ENCODE measurements at places on chromosomes 1 and 21.

DNA sequence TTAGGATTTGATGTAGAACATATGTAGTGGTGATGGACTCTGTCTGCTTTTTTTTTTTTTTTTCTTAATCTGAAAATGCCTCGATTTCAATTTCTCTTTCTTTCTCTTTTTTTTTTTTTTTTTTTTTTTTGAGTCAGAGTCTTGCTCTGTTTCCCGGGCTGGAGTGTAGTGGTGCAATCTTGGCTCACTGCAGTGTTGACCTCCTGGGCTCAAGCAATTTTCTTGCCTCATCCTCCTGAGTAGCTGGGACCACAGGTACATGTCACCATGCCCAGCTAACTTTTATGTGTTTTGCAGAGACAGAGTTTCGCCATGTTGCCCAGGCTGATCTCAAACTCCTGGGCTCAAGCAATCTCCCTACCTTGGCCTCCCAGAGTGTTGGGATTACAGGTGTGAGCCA is 17.4 kb downstream of the MAST2 start:
- no peak for DNase-seq

DNA sequence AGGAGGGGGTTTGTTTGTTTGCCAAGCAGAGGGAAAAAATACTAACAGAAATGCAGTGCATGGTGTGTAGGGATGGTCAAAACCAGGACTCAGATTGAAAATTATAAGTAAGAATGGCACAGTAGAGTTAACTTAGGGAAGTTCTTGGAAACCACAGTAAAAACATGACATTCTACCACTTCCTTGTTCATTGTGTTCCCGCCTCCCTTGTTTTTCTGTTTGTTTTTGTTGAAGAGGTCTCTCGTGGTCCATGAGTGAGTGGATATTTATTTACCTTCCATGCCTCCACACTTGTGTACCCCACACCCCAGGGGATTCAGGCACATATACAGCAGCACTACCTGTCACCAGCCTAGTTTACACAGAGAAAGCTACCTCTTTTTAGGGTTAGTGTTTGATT is 69.6 kb downstream of the OLFML2B start:
- DNase-seq = no peak

DNA sequence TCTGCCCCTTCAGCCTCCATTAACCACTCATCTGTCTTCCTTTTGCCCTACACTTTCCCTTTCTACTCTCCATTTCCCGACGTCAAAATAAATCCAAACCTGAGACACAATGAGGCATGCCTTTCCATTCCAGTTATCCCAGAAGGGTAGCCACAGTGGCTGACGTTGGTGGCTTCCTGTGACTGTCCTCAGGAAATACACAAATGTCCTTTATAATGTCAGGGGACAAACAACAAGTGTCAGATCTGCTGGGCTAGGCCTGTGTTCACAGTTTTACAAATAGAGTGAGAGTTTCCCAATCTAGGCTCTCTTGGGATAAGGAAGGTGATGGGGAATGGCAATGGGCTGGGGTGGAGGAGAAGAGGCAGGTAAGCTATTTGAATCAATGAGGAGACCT is 135.3 kb downstream of the BRINP2 start:
- DNase-seq = no peak

GRCh38 chr1:43861337-43861736 is 72.3 kb upstream of the ARTN start:
- no peak for DNase-seq

DNA sequence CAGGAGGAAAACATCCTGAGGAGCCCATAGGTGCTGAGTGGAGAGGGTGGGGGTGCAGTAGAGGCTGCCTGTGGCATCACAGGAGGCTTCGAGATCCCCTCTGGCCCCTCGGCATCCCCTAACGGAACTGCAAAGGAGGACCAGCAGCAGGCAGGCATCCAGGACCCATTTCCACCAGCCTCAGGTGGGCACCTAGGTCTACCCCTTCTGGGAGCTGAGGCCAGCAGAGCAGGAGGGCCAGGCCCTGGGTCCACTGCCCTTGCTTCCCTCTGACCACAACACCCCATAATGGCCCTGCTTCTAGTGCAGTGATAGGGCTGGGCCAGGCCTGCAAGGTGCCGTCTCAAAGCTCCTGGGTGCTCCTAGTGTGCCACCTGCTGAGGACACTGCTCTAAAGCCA is 723.0 kb downstream of the PTPRU start:
- no peak for DNase-seq

DNA sequence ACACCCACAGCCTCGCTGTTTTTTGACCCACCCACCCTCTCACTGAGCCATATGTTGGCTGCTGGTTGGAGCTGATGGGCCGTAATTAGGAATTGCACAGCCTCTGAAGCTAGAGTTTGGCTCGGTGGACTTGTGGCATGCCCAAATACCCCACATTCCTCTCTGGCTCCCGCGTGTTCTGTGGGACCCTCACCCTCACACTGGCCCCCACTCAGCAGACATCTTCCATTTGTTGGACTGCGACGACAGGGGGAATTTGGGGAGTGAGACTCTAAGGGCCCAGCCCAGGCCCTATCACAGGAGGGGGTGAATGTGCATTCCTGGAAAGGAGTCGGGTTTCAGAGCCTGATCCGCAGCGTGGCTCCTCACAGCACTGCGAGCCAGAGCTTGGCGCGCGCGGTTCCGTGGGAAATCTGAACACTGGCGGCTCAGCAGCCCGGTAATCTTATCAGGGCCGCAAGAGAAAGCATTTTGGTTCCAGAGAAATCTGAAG is 5.2 kb downstream of the RCSD1 start:
- DNase-seq = no peak

DNA sequence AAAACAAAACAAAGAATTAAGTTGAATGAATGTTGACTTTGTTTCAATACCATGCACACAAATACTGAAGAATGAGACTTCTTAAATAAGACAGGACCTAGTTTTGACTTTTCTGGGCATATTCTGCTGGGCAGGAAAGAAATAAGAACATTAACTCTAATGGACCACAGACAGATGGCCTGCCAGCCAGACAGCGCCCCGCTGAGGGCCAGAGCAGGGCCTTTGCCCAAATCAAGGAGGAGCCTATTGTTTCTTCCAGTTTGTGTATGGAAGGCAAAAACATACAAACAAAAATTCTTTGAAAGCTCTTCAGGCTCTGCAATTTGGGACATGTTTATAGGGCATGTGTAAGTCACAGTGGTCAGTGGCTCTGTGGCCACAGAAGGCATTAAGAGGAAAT is 44.4 kb upstream of the KIF26B start:
- DNase-seq = no peak

DNA sequence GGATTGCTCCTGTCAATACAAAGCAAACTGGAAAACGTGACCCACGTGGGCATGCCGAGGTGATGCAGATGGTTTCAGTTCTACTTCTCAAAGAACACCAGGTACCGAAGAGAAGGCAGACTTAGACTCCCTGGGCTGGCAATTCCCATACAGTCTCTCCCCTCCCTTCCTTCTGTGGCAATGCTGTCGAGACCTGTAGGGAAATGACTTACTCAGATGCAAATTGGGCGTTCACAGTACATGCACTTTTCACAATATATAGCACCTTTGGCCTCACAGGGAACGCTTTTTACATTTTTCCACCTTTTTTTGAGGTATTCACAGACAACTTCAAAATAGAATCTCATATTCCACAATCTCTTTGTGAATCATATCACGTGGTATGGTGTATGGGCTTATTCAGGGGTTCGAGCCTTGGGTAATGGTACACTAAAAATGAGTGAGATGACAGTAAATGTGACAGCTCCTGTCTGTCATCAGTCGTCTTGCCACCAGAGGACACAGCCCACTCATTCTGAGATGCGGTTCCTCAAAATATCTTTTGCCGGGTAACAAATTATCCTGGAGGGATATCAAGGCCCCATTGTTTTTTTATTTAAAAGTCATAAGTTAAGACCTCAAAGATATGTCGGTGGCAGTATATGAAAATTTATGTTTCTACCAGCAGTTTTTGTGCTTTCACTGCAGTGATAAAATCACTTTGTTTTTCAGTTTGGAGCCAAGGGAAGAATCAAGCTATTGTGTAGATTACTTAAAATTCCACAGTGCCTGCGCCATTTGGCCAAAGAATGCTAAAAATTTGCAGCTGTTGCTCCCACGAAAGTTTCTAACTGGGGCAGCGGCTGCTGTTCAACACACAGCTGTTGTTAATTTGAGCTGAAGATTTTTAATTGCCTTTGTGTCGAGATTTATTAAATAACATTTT is 168.4 kb downstream of the ZZZ3 start:
- no peak for DNase-seq

GRCh38 chr1:235424092-235424491 is 56.9 kb downstream of the TBCE start:
- no peak for DNase-seq

- DNase-seq = no peak
Observed at GRCh38 chr1:114982251-114982650, 47.4 kb upstream of the TSHB start.

DNA sequence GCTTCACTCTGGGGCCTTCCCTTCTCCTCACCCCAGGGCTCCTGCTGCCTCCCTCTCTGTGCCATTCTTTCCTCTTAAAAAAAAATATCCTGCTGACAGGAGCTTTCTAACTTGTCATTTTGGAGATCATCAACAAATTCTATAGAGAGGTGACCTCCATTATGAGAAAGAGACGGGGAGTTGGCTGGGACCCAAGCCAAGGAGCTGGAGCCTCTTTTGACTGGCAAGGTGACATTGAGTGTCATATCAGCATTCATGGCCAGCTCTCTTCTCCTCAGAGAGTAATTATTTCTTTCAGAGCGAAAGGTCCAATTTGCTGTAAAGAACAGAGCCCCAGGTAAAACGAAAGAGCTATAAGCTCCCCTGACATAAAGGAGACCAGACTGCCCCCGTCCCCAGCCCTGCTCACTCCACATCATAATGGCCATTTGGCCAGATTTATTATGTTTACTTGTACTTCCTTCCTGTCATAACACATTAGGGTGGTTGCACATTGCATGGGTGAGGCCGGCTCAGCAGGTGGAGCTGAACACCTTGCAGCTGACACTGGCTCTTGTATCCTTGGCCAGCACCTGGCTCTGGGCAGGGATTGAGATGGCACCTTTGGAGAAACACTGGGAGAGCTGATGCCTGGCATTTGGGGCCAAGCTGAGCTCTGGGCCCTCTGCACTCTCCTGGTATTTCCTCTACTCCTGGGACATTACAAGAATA is 404.0 kb upstream of the VAMP3 start:
- DNase-seq = no peak

DNA sequence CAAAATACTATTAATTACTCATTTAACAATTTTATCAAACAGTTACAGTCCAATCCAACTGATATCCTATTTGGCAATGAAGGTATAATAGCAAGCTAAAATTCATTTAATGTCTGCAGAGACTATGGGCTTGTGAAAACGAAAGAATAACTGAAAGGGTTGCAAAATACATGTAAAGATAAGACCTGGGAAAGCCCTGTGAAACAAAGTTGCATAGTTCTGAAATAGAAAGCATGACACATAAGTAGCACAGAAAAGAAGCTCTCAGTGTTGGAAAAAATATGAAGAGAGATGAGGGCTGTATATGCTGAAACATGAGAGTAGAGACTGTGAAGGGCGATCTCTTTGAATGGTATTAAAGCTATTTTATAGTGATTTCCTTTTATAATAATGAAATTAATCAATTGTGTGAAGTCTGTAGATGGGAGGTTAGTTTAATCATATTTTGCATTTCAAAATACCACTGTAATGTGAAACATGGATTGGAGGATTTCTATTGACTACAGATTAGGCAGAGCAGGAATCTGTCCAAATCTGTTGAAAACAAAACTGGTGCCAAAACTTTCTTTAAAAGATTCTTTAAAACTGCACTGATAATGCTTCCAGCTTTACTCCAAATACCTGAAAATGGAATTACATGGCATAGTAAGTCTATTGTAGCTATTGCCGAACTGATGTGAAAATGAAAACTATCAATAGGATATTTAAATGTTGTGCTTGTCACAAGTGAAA is 1518.9 kb upstream of the B3GALT2 start:
- DNase-seq = no peak

GRCh38 chr1:8370905-8371315 is 53.0 kb downstream of the SLC45A1 start:
- no peak for DNase-seq

DNA sequence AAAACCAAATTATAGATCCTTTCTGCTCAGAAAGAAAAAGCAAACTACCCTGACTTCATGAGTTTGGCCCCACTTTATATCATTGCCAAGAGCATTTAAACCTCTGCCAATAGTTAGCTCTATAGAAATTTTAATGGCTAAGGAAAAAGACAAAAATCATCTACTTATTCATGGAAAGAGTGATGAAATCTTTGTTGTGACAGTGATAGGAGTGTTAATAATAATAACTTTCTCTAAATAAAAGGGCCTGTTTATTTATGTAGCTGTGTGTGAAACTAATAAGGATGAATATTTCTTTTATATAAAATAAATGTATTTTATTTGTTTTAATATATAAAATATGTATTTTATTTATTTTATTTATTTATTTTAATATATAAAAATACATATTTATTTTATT is 6.4 kb downstream of the CHODL start:
- DNase-seq = no peak
